Osteoblast (primary cell): ENCODE measurements at places on chromosomes 4 and X. TPM values are rescaled to one million over a fixed set of nuclear protein-coding genes. Genes with fewer than 3 reads are reported as not detected.

DNA sequence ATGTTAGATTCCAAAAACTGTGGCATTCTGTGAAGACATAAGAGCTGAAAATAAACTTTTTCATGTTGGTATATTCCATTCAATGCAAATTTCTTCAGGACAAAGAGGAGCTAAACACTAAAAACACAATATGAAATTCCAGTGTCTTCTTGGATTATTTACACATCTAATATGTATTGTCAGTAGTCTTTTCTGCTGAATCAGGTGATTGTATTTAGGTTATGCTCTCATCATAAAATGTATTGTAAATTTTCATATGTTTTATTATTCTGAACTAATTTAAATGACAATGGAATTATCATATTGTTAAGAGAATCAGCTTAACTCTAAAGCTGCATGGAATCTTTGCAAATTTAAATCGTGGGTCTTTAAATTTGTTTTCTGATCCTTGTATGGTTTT lies 526.7 kb downstream of the PDHA2 start:
- no peaks in the 10 kb centered on the region for H3K27me3 ChIP-seq
- H3K27ac ChIP-seq: no peak overlapping the region
- DNase-seq: no peak
- no peaks in the 10 kb centered on the region for H3K36me3 ChIP-seq

- H3K27ac ChIP-seq: no peak overlapping the region
- peaks cover 3% of the 10 kb centered on the region for H3K27me3 ChIP-seq
Measured at GRCh38 chrX:69896046-69896445, 153.7 kb downstream of the AWAT2 start.

DNA sequence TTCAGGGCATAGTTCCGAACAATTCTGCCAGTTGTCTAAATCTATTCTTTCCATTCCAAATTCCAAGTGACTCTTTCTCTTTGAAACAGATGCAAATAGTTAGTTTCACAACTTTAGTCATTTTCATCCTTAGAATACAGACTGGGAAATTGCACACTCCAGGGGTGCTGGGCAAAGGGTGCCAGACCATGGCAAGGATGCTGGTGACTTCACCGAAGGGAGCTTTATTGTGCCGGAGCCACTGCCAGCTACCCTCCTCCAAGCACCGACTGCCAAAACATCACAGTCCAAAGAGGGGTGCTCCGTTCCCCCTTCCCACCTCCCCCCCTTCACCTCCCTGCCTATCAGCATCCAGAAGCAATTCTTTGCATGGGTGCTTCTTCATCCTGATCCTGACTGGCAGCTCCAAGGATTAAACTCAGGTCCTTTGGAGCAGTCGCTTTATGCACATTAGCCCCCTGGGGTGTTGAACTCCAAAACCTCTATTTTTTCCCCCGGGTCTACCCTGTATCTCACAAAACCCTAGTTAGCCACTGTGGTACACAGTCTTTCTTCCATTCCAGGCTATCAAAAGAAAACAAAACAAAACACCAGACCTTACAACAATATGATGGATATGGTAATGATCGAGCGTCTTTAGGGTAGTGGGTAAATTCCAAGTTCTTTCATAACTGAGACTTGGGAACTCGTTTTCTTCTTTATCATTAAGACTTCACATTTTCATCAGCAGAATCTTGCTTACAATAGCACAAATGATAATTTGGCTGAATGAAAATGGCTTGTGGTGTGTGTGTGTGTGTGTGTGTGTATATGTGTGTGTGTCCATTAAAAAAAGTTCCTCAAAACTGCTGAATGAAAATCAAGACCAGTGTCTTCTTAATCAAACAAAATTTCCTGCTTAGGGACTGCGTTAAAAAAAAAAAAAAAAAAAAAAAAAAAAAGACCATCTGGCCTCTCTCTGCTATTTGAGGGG lies 28.7 kb downstream of the MID1 start:
- no peak overlapping the region for H3K27ac ChIP-seq
- H3K4me3 ChIP-seq: no peak overlapping the region
- H3K4me1 ChIP-seq: peaks cover under 1% of the 10 kb centered on the region

GRCh38 chr4:124334119-124334518 lies 378.4 kb downstream of the ANKRD50 start:
- H3K27ac ChIP-seq: no peak overlapping the region
- H3K27me3 ChIP-seq: no peaks in the 10 kb centered on the region
- H3K4me1 ChIP-seq: peaks cover 3% of the 10 kb centered on the region
- peak; percentile 87 for DNase-seq

Gene VCX3A
- not detected in 2 replicates for total RNA-seq

GRCh38 chr4:8549352-8549931 lies 30.8 kb upstream of the GPR78 start:
- no peak overlapping the region for H3K27ac ChIP-seq
- DNase-seq: peak; percentile 37
- no peak overlapping the region for H3K4me3 ChIP-seq
